Urinary bladder (tissue), 4 donors: ENCODE measurements at places on chromosomes 5 and 9. TPM values are rescaled to one million over a fixed set of nuclear protein-coding genes. Genes with fewer than 3 reads are reported as not detected.

PBX3 gene
- total RNA-seq: 137 TPM

TBC1D2 gene
- 4.4 TPM for total RNA-seq

DBH gene
- 0.79 TPM for total RNA-seq

FOXD4L6 gene
- total RNA-seq: not detected

PRDM9 gene
- total RNA-seq: not detected

SNX24 gene
- 26.1 TPM for total RNA-seq

FCN1 gene
- total RNA-seq: 1.9 TPM

SPACA9 gene
- total RNA-seq: 2.5 TPM

HACD4 gene
- 14.5 TPM for total RNA-seq

TMEM171 gene
- total RNA-seq: not detected

SPATA31E1 gene
- not detected for total RNA-seq
